Activated T-helper 2 cell treated with anti-CD3 and anti-CD28 coated beads, Interferon-gamma antibody, Interleukin-2, Interleukin-4, amounts not matched to agents 10 μg/mL and 5 μg/mL and 100 μg/mL, durations not matched to agents 14 hours and 24 hours and 36 hours (primary cell): ENCODE measurements at places on chromosomes 1 and 21.
A peak's percentile ranks its signal among the peaks of the same experiment; 100 is the strongest.

DNA sequence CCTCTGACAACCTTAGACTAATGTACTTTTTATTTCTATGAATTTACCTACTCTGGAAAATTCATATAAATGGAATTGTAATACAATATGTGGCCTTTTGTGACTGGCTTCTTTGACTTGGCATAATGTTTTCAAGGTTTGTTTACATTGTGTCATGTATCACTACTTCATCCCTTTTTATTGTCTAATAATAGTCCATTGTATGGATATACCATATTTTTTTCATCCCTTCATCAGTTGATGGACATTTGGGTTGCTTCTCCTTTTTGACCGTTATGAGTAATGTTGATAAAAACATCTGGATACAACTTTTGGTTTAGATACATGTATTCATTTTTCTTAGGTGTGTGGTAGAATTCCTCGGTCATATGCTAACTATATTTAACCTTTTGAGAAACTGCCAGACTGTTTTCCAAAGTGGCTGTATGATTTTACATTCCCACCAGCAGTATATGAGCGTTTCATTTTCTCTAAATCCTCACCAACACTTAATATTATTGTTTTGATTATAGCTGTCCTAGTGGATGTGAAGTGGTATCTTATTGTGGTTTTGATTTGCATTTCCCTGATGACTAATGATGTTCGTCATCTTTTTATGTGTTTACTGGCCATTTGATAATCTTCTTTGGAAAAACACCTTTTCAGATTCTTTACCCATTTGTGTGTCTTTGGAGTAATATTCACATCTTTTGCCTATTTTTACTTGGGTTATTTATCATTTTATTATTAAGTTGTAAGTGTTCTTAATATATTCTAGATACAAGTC lies 3.5 kb downstream of the RO60 start:
- DNase-seq, result no peak

- no peak for DNase-seq
Observed at GRCh38 chr1:31708324-31708723, 4.5 kb upstream of the COL16A1 start.

DNA sequence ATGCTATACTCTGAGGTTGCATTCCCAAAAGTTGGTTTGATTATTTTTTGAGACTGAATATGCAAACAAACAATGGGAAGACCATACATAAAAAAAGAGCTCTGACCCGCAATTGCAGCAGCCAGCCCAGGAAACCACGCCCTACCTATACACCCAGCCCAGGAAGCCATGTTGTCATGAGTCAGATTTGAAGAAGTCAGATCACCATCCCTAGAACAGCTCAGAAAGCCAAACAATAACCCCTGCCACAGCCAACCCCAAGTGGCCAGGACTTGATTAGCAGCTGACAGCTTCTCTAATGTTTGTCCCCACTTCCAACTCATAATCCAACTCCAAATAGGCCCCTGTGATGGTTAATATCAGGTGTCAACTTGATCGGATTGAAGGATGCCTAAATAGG lies 621.9 kb downstream of the NPHP4 start:
- DNase-seq, result peak; percentile 19

DNA sequence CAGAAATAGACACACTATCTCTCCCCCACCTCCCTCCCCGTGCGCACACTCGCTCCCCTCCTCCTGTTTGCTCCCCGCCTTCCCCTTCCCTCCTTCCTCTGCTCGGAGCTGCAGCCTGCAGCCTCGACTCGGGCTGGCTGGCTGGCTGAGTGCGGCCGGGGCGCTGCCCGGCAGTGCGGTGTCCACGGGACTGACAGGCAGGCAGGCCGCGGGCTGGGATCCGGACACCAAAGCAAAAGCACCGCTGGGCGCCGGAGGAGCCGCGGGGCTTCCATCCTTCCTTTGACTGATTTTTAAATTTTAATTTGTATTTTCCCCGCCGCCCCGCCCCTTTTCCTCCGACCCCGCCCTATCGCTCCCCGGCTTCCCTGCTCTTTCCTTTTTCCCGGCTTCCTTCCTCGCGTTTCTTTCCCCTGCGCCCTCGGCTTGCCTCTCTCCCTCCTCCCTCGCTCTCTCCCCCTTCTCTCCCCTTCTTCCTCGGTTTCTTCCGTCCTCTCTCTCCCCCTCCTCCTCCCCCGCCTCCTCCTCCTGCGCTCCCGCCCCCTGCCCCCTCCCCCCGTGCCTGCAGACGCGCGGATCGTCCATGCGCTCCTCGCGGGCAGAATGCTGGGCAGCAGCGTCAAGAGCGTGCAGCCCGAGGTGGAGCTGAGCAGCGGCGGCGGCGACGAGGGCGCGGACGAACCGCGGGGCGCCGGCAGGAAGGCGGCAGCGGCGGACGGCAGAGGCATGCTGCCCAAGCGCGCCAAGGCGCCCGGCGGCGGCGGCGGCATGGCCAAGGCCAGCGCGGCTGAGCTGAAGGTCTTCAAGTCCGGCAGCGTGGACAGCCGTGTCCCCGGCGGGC lies 109.4 kb downstream of the NAV1 start:
- DNase-seq, result no peak

GRCh38 chr1:32764826-32765569 lies 52.2 kb downstream of the YARS1 start:
- no peak for DNase-seq
